ENCODE measurements at places on chromosomes 2 and 18.
A peak's percentile ranks its signal among the peaks of the same experiment; 100 is the strongest.

DNA sequence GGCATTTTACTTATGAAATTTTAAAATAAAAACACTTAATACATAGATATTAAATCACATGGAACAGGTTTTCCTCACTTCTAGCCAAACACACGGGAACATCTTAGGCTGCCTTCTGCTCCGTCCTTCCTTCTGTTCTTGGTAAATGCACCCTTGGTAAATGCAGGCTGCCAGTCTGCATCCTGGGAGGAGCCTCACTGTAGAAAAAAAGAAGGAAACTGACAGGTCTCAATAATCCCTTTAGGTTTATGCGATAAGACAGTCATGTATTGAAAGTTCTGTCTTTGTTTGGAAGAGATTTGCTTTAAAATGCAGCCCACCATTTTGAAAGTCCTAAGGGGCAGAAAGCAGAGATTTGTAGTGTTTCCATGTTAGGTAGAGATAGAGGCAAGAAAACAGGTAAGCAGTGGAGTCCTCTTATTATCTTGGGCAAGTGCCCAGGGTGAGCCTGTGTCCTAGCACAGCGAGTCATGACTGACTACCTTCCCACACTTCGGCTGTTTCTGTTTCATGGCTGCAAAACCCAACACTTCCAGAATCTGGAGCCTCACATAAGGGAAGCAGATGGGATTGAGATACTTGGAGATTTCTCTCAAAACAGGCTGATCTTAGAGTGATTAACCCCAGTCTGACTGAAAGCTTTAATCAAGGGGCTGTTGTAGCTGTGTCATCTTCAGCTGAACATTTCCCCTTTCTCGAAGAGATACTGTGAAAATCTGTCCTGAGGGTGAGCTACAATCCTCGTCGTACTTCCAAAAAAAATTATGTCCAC is 131.4 kb upstream of the MAP3K20 start:
- no peak for DNase-seq

GRCh38 chr2:18005411-18005810 is 126.9 kb downstream of the KCNS3 start:
- DNase-seq, result no peak

GRCh38 chr2:199085261-199085660 is 372.5 kb downstream of the SATB2 start:
- no peak for DNase-seq

GRCh38 chr2:159285929-159286708 is at the start of gene WDSUB1:
Gene WDSUB1, minus strand, starts transcription at chr2:159286703. Its CDS starts 3,634 bp downstream, at chr2:159283069.
- DNase-seq, result peak; percentile 52

- DNase-seq, result no peak
Observed at GRCh38 chr18:58900015-58900649, 35.5 kb downstream of the ZNF532 start.

- DNase-seq, result no peak
Observed at GRCh38 chr2:98511981-98512380, 67.3 kb downstream of the INPP4A start.

- DNase-seq, result no peak
Observed at GRCh38 chr2:154681741-154682140, 16.8 kb upstream of the KCNJ3 start.

DNA sequence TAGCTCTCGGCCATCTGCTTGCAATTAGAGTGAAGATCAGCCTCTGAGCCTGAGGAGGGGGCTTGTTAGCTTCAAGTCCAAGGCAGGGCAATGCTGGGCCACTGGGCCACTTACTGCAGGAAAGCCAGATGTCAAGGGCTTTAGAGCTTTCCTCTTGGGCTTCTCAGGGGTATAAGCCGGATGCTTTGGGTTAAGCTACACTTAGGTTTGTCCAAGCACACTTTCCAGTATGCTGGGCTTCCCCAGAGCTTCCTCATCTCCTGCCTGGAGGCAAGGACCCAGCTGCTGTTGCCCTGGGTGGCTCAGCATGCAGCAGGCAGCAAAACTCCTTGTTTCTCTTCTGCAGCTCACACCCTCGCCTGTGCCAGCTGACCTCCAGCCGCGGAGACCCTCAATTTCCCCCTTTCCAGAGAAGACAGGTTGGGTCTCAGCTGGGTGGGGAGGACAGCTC is 29.0 kb upstream of the ATOH8 start:
- DNase-seq, result no peak

DNA sequence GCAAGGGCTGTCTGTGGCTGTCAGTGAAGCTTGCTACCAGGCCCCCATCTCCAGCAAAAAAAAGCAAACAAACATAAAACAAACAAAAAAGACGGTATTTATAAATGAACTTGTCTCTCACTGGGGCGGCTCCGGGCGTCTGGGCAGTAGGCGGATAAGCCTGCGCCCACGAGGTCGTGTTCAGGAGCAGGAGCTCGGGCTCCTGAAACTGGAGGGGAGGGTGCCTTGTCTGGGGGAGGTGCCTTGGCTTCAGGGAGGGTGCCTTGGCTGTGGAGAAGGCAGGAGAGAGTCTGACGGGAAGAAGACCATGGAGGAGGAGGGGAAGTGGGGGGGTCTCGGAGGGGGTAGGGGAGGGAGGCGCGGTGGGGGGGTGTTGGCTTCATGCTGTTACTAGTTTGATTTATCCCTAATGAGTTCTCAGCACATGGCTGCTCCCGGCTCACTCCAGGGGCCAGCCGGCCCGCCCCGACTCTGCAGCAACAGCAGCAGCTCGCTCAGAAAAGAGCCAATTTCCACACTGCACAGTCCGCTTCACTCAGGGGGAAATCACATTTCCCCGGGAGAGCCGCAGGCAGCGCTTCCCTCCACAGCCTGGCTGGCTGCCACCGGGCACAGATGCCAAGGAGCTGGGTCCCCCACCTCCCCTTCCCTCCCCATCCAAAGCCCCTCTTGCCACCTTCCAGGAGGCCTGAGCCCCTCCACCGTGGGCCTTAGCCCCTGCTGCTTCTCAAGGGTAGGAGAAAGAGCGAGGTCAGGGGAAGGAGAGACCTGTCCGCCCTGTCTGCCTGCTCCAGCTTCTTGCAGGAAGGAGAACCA is 38.7 kb downstream of the PSD4 start:
- DNase-seq, result no peak

GRCh38 chr18:58117786-58118403 is 73.9 kb downstream of the NEDD4L start:
- peak; percentile 52 for DNase-seq

DNA sequence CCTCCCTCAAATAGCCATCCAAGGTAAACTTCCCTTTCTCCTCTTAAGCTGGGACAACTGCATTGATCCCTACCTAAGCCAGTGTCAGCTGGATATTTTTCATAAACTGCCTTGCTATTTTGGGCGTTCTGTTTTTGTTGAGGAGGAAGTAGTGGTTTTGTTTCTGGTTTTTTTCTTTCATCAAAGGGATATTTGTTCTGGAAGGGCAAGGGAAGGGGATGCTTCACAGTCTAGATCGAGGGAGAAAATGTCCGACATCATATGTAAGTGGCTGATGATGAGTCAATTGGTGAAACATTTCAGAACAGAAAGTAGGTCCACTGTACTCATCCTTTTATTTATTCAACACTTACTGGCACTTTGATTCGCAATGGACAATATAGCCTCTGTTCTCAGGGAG is 31.0 kb downstream of the TANC1 start:
- DNase-seq, result no peak

GRCh38 chr2:185187421-185187820 is 551.2 kb upstream of the FSIP2 start:
- DNase-seq, result no peak

GRCh38 chr2:7014174-7014640 is 97.0 kb downstream of the RNF144A start:
- DNase-seq, result no peak

DNA sequence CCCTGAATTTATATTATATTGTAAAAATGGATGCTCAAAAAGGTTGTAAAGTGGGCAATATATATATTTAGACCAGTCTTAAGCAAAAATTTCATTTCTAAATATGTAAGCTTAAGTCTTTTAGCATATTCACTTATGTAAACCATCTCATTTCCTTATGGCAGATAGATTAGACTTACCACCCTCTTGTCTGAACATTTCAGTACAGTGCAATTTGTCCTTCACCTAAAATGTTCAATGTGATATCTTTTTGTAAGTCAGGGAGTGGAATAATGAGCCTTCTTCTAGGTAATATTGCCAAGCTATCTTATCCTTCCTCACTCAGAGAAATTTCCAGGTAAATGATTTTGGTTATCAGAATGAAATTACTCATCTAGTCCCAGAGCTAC is 92.3 kb downstream of the KLF7 start:
- no peak for DNase-seq

GRCh38 chr2:75500633-75501032 is 60.1 kb downstream of the EVA1A start:
- no peak for DNase-seq

GRCh38 chr2:9806656-9807055 is 36.6 kb upstream of the TAF1B start:
- DNase-seq, result no peak

GRCh38 chr18:55073834-55074233 is 114.6 kb upstream of the CCDC68 start:
- no peak for DNase-seq

- DNase-seq, result no peak
Observed at GRCh38 chr2:136703214-136703613, 62.1 kb upstream of the THSD7B start.

GRCh38 chr2:162746310-162746709 is 92.3 kb downstream of the KCNH7 start:
- no peak for DNase-seq

DNA sequence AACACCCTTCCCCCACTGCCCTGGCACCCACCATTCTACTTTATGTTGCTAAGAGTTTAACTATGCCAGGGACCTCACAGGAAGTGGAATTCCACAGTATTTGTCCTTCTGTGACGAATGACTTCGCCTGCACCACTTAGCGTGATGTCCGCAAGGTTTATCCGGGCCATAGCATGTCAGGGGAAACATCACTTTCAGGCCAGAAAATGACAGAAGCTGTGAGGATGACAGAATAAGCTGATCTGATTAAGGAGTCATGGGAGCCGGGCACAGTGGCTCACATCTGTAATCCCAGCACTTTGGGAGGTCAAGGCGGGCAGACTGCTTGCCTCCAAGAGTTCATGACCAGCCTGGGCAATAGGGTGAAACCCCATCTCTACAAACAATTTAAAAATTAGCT is 248.8 kb downstream of the EIPR1 start:
- no peak for DNase-seq

DNA sequence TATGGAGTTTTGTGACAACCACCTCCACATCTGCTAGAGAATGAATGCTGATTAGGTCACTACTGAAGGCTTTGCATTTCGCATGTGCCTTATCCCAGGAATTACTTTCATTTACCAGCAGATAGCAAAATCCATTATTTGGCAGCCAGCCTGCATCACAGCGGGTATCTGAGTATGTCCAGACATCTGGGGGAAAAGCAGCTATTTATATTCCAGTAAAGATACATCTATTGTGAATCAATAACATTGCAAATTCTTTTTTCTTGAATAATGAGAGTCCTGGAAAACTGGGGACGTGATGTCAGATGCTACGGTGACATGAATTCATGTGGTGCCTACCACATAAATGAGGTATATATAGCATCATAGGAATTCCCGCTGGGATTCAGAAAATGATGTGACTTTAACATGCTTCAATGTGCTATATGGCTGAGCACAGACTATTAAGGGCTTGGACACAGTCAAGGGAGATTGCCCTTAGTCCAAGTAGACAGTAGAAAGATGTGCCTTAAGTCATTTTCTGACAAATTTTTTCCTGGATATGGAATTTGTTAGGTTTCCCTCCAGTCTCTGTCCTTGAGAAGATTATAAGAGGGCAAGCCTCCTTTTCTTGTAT is 84.2 kb upstream of the CD302 start:
- no peak for DNase-seq

GRCh38 chr18:48834413-48835031 is 116.2 kb downstream of the SMAD7 start:
- peak; percentile 23 for DNase-seq

DNA sequence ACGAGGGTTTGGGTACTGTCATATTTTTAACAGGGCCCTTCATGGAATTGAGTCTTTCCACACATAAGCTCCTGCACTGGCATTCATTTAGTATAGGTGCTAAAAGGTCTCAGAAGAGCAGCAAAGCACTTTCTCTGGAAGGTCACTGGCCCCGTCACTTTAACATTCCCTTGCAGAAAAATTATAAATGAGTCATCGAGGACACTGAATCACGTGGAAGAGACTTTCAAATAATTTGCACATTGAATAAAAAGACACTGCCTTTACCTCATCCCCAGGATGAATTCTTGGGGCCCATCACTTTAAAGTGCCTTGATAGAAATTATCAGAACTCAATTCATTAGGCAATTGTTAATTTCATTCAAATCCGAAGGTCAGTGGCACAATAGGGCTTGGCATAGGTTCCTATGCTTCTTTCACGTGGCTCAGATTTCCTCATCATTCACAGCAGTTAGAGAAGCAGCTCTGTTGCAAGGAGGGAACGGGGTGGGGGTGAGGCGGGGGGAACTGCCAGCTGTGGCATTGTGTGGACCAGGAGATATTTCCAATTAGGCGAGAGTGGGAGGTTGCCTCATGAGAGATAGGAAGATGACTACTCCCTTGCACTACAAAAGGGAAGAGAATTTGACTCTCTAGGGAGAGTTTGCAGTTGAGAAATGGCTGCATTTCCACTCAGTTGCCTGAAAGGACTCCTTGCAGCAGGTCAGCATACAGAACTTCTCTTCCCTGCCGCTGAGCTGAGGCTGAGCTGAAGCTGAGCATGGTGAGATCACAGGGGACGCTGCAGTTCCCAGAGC is 86.3 kb upstream of the NPAS2 start:
- DNase-seq, result no peak

DNA sequence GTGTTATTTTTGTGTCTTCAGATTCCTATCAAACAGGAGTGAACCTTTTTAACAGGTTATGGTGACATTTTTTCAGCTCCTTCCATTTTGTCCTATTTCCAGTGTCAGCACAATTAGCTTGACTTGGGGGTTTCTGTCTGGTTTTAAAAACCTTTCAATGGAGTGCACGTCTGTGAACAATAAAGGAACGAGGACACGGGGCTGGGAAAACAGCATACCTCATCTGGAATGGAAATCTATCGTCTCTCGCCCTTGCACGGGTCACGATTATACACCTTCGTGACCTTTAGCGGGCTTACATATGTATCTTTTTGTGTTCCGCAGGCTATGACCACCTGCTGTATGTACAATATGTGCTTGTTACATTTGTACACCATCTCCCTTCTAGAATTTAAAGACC is 2.3 kb upstream of the ZNF532 start:
- DNase-seq, result peak; percentile 31

GRCh38 chr2:98039085-98039756 is 43.5 kb upstream of the TMEM131 start:
- DNase-seq, result no peak

- DNase-seq, result no peak
Observed at GRCh38 chr2:104388296-104388695, 465.6 kb upstream of the POU3F3 start.

DNA sequence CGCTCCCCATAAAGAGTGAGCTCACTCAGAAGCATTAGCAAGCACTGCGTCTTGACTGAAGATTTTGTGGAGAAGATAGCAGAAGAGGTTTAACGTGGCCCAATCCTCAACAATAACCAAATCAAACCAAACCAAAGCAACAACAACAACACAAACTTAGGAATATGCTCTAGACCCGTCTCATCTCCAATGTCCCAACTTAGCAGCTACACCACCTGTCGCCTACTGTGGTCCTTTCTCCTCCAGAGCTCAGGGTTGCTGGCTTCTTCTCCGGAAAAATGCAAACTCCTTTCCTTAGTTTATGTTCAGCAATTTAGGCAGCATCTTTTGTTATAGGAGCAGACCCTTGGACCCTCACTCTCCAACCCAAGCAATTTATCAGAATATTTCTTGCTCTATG is 301.4 kb downstream of the ZNF521 start:
- DNase-seq, result no peak

Measured in DMS79 (cell line).